ENCODE measurements at places on chromosomes 5 and 9. TPM values are rescaled to one million over a fixed set of nuclear protein-coding genes. Genes with fewer than 3 reads are reported as not detected.

GRCh38 chr9:76878933-76879332 lies 27.0 kb downstream of the PRUNE2 start:
- ATAC-seq: no peak

DNA sequence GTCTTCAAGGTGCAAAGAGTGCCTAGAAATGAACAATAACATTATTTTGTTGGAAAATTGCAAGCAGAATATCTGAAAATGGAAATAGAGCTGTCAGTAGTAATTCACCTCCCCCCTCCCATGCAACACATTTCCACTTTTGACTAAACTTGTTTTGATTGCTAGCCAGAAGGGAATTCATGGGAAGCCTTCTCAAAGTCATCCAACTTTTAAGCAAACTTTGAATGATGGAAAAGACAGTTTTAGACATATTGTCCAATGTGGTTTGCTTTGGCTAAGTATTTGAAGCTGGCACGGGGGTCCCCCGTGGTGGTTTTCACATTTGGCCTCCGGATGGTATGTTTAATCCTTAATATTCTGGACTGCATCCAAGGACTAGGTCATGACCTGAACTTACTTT lies 7.5 kb downstream of the NR2F1 start:
- no peak for ATAC-seq

DNA sequence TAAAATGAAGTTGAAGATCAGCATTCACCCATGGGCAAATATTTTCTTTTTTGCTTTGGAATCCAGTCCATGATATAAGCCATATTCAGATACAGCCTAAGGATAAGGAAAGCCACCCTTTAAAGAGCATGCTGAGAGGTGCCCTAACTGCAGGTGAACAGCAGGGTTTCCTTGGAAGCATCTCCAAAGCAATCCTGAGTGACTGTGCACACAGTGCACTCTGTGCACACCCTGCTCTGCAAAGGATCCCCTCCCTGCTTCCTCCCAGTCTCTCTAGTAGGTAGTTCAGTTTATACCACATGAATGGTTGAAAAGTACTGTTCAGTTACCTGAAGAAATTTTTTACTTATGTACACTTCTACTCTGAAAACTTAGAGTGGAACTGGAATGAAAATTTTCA lies 491.4 kb downstream of the RASEF start:
- no peak for ATAC-seq

DNA sequence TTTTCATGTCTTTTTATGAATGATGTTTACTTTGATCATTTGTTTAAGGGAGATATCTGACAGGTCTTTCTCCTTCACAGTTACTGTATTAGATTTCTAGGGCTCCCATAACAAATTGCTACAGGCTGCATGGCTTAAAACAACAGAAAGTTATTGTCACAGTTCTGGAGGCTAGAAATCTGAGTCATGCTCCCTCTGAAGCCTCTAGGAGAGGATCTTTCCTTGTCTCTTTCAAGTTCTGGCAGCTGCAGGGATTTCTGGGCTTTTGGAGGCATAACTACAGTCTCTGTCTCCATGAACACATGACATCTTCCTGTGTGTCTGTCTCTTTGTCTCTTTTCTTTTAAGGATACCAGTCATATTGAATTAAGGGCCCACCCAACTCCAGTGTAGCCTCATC lies 557.3 kb upstream of the SEMA6A start:
- ATAC-seq: no peak

DNA sequence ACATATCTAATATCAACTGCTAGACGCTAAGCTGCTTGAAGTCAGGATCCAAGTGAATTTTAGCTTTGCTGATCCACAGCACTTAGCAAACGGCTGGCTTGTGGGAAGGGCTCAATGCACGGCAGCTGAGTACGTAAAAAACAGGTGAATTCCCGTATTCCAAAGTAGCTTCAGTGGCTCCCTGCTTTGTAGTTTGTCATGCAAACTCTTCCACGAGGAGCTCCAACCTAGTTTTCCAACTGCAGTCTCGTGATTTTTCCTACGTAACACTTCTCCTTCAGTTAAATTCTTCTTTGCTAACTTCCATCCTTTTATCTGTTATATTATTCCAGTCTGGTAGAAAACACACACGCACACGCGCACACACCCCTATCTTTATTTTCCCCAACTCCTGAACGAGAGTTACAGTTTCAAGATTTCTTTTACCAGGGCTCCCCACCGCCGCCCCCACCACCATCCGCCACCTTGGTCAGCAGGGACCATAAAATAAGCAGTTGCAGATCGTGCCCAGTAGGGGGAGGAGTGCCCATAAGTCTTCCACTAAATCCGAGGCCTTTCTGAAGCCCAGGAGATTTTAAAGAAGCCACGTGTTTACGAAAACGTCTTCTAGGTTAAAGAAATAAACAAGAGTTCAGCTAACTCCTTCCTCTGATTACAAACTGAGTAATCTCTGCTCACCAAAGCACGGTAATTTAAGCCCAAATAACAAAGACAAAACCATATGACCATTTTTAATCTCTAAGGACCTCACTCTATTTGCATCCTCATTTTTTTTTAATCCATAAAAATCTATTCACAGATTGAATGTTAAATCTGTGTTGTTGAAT lies 34.8 kb upstream of the TRIO start:
- no peak for ATAC-seq

DNA sequence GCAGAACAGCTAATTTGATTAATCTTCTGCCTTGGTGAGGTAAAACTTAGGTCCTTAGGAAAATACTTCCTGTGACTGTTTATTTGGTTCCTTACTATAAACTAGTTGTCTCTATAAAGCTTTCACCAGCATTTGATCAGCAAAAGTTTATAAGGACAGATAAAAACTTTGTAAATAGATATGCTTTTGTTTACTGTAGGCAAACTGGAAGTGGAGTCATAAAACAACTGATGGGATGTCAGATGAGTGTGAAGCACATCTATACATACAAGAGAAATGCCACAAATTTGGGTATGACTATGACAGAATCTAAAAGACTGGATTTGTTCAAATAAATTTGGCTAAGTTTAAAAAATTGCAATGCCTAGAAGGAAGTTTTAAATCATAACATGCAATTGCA lies 5.5 kb downstream of the PTGER4 start:
- no peak for ATAC-seq

DNA sequence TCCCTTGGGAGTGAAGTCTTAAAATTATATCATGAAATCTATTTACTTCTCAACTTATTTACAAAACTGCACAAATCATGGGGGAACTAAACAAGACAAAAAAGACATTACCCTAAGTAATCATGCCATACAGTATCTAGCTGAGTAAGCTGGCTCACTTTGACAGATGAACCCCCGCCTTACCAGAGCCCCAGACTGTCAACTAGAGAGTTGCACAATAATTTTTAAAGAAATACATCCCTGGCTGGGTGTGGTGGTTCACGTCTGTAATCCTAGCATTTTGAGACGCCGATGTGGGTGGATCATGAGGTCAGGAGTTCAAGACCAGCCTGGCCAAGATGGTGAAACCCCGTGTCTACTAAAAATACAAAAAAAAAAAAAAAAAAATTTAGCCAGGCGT lies 62.3 kb downstream of the LPAR1 start:
- ATAC-seq: peak; percentile 81

The PLPPR1 gene
- 47.6 TPM for total RNA-seq
